ENCODE measurements at places on chromosomes 11 and 22.

GRCh38 chr22:36226189-36226588 lies 13.1 kb downstream of the APOL2 start:
- DNase-seq, result no peak

DNA sequence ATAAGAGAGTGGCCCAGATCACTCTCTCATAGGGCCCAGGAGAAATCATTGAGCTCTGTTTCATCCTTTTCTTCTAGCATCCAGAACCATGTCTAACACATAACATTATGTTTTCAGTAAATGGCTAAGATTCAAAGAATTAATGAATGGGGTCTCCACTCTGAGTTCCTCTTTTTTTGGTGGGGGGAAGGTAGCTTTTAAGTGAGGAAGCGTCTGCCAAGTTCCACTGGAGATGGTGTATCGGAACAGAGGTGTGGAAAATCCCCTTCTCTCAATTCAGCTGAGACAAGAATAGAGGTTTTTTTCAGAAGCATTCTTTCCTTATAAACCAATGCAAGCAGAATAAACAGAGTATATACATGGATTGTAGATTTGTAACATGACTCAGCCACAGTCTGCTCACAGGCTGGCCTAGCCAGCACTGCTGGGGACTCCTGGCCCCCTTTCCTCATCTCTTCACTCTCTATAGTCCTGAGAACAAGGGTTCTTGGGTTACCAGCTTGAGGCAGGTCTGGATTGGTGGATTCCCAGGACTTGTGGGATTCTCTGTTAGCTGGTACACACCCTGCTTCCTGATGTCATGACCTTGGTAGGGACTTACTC lies 97.2 kb downstream of the TRAF6 start:
- no peak for DNase-seq

- no peak for DNase-seq
Measured at GRCh38 chr11:293852-294661, 5.1 kb downstream of the PGGHG start.

DNA sequence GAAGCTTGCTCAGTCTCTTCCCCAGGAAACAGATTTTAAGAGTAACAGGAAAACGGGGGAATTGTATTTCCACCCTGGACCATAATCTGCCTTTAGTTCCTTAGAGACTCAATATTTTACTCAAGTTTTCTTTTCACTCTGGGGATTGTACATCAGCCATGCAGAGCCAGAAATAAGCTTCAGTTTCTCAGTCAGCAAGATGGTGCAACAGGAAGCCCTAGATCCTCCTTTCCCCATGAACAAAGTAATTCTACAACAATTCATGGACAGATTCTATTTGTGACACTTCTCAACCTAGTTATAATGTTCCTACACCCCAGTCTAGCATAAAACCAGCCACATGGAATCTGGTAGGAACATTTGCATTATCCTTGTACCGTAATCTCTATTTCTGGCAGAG lies 24.7 kb downstream of the OR8B2 start:
- no peak for DNase-seq

- DNase-seq, result no peak
Measured at GRCh38 chr11:116420030-116420429, 352.8 kb downstream of the BUD13 start.

DNA sequence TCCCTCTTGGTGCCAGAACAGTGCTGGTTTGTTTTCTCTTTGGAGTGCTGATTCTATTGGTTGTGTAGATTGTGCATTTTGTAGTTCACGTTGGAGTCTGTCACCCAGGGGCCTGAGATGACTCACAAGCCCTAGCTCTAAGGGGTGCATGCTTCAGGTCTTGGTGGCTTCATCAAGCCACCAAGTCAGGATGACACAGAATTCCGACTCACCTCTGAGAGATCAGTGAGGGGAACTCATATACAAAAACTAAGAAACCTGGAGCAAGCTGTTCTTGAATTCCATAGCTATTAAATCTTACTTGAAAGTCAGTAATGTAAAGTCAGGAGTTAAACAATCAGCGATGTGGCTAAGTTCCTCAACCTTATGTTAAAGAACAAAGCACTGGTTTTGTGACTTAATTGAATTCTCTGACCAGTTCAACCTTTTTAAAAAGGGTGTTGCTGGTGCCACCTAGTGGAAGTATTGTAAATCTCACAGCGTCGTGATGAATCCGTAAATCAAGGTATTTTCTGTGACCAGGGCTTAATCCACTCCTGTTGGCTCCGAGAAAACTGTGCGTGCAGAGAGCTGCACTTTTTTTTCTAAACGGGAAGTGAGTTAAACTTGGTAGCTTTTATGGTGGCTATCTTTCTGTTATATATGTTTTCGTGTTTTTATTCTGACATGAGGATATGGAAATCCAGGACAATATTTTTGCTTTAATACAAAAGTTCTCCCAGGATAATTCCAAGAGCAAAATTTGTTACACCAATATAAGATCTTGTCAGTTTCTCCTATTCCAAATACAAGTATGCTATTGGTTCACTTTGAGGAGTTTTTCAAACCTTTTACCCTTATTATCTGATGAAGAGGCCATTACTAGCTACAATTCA lies 14.6 kb downstream of the MMP13 start:
- no peak for DNase-seq

DNA sequence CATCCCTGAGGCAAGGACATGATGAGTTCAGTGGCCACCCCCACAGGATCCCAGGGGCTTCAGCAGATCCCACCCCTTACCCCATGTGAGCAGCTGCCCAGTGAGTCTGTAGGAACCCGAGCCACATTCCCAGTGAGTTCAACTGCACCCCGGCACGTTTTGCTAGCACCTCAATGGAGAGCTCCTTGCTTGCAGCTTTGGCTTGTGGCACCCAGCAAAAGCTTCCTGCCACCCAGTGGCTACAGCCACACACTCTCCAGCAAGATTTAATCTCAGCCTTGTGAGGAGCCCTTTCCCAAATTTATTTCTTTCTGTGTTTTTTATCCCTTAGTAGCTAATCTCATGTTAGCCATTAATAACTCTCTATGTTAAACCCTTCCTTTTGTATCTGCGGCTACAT lies 4.0 kb downstream of the SAA1 start:
- no peak for DNase-seq

- DNase-seq, result no peak
Measured at GRCh38 chr11:61730240-61730994, 22.0 kb upstream of the MYRF start.

DNA sequence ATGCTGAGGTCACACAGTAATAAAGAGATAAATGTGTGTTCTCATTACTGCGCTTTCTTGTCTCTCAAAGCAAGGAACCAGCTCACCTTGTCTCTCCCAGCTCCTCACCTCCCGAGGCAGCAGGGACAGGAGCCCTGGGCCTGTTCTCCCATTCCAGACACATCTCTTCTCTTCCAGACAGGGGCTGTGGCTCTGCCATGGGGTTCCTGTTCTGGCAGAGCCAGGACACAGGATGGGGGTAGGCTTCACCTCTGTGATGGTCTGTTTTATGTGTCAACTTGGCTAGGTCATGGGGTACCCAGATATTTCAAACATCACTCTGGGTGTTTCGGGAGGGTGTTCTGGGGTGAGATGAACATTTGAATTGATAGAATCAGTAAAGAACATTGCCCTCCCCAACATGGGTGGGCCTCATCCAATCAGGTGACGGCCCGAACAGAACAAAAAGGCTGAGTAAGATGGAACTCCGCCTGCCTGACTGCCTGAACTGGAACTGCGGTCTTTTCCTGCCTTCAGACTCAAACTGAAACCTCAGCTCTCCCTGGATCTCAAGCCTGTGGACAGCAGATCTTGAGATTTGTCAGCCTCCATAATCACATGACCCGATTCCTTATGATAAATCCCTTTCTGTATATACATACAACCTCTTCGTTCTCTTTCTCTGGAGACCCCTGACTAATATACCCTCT lies 2.0 kb upstream of the VSIG10L2 start:
- DNase-seq, result no peak

GRCh38 chr22:27962268-27963044 lies 43.4 kb upstream of the PITPNB start:
- DNase-seq, result no peak

- no peak for DNase-seq
Measured at GRCh38 chr22:29816128-29816527, 21.9 kb downstream of the ASCC2 start.

- no peak for DNase-seq
Measured at GRCh38 chr22:30947816-30948454, 20.6 kb downstream of the MORC2 start.

- no peak for DNase-seq
Measured at GRCh38 chr11:131463162-131463561, 92.7 kb downstream of the NTM start.
